ENCODE measurements at places on chromosomes 5 and 9.

DNA sequence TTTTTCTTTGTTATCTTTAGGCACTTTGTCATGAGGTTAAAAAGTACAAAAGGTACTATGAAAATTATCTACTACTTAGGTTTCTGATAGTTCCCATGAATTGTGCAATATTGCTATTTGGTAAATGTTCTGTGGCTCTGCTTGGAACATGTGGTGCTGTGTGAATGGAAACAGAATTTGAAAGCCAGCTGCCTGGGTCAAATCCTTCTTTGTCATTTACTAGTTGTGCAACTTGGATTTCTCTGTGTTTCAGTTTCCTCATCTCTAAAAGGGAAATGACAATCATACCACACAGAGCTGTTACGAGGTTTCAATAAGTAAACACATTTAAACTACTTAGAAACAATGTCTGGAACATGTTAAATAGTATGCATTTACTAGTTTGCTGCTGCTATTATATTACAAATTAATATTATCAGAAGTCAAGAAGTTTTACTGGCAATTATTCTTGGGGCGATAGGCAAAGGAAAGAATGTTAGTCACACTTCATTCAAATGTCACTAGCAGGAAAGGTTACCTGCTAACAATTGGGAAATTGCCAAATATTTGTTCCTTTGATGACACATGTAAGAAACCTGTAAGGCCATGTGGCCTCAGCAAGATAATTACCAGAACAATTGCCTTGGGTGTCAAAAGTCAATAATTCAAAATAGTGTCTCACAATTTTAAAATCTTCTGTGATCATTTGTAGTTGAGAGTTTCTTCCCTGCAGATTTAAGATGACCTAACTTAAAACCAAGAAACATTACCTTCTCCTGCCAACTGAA lies 184.8 kb downstream of the KIAA0825 start:
- no peak for DNase-seq

DNA sequence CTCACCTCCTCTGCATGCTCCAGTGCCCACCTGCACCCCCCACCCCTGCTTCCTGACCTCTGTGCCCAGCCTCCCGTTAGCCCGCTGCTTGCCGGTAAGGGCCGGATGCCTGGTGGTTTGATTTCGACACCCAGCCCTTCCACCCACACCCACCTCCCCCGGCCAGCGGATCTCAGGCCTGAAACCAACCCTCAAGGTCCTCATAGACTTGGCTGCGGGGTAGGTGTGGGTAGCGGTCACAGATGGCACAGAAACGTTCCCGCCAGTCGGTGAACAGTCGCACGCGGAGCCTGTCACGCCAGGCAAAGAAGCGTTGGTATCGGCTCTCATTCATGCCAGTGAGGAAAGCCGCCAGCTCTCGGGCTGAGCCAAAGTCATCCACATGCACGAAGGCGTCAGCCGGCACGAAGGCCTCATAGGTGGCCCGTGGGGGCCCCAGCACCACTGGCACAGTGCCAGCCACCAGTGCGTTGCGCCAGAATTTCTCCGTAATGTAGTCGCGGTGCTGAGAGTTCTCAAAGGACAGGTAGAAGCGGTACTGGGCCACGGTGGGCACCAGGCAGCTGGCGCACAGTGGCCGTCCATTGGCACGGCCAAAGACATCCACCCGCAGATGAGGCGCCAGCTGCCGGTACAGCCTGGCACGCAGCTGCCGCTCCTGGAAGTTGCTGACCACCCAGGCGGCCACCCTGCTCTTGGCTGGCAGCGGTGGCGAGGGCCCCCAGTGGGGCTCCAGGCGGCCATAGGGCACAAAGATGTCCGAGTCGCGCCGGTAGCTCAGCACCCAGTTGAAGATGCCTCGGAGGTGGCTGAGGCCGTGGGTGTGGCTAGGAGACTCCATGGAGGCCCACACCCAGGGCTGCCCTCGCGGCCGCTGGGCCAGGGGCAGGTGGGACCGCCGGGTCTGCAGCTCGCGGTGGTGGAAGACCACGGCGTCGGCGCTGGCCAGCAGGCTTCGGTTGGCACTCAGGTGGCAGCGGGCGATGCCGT lies 1.1 kb downstream of the FUT7 start:
- no peak for DNase-seq

DNA sequence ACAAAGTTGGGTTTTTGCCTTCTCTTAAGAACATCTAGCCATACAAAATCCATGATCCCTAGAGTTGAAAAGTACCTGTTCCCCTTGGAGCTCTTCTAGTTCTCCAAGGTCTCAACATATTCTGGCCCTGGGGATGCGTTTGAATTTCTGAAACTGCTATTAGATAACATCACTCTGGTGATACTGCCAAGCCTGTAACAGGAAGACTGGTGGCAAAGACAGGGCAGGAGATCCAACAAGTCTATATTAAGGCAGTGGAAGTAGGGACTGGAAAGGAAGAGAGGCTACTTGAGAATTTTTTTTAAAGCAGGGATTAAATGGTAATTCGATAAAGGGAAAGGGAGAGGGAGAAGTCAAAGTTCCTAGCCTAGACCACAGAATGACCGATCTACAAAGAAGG lies 211.5 kb downstream of the TSSK1B start:
- DNase-seq: no peak

GRCh38 chr5:141633871-141634561 lies 2.6 kb downstream of the HDAC3 start:
- no peak for DNase-seq

DNA sequence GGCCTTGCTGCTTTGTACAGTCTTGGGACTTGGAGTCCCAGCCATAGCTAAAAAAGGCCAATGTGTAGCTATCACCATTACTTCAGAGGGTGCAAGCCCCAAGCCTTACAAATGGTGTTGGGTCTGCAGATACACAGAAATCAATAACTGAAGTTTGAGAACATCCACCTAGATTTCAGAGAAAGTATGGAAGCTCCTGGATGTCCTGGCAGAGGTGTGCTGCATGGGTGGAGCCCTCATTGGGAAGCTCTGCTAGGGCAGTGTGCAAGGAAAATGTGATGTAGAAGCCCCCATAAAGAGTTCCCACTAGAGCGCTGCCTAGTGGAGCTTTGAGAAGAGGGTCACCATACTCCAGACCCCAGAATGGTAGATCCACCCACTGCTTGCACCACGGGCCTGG lies 626.7 kb upstream of the COX7C start:
- no peak for DNase-seq

GRCh38 chr9:132283165-132283564 lies 71.6 kb downstream of the SETX start:
- no peak for DNase-seq

DNA sequence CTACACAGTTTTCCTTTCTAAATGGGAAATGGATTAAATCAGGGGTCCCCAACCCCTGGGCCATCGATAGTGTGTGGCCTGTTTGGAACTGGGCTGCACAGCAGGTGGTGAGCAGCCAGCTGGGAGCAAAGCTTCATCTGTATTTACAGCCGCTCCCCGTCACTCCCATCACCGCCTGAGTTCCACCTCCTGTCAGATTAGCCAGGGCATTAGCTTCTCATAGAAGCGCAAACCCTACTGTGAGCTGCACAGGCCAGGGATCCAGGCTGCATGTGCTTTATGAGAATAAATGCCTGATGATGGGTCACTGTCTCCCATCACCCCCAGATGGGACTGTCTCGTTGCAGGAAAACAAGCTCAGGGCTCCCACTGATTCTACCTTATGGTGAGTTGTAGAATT lies 41.2 kb upstream of the FLT4 start:
- no peak for DNase-seq

DNA sequence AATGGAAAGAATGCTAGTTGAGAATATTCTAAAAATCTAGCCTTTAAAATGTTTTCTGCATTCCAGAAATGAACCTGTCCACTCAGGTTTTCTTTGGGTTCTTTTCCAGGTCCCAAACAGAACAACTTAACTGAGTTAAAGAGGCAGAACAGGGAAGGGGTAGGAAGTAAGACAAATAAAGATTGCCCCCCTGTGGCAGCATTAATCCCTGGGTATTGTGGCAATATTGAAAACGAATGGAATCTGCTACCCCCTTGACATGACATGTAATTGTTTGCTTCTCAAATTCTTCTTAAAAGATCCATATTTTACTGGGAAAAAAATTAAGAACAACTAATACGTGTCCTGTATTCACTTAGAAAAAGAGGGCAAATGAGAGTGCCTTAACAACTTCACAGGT lies 9.3 kb upstream of the RBM22 start:
- no peak for DNase-seq

DNA sequence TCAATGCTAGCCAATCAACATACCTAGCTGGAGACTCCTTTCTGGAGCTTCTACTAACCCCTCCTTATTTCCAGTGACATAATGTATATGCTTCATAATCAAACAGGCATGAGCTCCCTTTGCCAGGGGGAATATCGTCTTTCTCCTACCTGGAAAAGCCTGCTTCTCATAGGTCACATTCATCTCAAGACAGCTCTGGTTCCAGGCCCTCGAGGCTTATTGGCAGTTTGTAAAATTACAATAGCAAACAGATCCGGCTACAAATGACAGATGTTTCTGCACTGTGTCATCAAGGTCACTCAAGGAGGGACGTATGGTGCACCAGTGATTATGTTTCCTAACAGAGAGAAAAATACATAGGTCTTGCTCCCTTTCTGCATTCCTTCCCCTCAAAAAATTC lies 140.0 kb downstream of the SAXO1 start:
- no peak for DNase-seq

DNA sequence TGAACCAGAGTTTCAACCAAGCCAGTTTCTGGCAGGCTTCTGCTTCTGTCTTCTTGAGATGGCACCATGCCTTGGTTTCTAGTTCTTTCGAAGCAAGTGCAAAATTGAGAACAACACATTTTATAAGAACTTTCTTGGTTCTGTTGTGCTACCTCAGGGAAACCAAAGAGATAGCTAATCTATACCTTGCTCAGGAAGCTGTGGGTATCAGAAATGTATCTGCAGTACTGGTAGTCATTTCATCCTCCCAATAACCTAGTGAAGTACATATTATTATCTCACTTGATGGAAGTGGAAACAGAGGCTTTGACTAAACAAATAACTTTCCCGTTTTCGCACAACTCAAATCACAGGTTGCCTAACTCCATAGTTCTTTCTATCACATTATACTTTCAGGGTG lies 246.6 kb downstream of the ENC1 start:
- no peak for DNase-seq

DNA sequence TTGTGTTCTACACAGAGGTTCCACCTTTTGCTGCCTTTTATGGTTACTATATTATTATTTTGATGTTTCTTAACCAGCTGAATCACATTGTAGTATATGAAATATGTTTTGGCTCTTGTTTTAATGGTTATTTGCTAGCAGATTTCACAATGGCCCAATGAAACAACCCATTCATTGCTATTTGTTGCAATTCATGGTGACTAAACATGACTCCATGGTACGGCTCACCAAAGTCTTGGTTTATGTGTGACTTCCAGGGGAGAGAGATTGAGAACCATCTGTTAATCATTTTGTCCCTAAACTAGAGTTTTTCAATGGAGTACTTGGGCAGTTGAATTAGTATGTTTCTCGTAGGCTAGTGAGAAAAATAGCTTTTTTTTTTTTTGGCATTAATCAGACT lies 108.4 kb downstream of the GHR start:
- no peak for DNase-seq

DNA sequence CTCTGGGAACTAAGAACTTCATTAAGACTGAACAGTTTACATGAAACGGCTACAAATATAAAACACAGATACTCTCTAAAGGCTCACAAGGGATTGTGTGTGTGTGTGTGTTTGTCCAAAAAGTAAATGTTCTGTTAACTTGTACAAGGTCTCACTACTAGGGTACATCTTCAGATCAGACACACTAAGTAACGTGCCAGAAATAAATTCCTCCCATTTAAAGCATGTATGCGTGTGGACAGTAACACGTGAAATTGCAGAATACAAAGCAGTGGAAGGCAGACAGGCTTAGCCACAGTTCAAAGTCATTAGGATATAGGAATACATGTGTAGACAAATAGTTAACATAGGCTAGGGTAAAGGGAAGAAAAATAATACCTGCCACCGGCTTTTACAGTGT lies 1.8 kb downstream of the BNC2 start:
- no peak for DNase-seq

DNA sequence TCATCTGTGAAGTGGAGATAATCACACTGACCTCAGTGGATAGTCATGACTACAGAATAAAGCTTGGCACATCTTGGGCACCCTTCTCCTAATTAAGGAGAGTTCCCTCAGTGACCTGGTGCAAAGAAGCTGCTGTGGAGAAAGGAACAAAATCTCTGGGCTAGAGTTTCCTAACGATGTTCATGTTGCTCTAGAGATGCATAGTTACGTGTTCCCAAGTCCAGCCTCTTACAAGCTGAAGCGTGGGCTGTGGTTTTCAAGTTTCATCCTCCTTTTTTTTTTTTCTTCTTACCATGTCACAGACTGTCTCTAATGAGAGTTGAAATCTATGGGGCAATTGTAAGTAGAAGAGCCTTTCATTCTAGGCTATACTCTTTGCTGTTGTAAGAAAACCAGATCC lies 113.8 kb downstream of the DOCK8 start:
- no peak for DNase-seq

DNA sequence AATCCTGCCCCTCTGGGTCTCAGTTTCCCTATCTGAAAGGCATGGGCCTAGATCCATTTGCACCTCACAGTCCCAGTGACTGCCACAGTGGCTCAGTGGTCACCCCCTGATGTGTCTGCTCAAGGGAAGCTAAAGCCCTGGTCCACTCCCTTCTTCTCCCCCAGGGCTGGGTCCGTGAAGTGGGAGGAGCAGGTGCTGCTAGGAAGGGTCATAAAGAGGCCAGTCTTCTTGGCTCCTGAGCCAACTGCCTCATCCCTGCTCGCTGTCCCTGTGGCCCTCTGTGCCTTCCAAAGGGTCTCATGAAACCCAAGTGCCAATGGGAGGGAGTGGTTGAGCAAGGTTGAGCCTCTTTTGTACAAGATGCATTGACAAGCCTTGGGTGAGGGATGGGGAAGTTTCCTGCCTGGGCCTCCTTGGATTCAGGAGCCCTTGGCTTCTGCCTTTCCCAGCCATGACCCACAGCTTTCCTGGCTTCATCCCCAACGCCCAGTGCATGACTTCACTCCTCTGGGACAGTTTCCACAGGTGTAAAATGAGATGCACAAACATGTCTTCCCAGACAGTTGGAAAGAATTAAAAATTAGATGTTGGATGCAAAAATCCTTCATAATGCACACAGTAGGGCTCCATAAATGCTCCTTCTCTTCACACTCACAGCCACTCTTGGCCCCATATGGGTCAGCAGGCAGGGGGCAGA lies 1.6 kb upstream of the SLC6A7 start:
- no peak for DNase-seq

DNA sequence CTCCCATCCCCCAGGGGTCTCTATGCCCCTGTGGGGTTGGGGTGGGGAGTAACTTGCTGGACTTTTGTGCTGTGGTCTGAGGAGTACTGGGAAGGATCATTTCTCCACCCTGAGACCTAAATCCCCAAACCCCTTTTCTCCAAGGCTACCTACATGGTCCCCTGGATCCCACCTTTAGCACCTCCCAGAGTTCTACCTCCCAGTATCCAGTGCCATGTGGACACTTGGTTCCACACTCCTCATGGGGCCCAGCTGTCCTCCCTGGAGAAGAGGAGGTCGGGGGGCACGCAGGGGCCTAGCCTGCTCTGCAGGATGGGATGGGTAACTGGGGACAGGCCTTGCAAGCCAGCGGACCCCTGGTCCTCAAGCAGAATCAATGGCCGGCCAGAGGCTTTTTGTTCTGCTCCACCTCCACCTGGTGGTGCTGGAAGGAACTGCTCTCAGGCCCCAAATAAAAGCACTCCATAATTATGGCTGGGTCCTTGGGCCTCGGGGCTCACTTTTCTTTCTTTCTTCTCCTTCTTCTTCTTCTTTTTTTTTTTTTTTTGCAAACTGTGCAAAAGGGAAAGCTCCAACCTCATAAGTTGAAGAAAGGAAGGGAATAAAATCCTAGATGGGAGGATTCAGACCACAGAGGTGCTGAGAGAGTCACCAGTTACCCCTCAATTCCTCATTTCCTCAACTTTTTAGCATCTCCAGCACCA lies 68.4 kb downstream of the PSD2 start:
- peak; percentile 31 for DNase-seq
